Trophoblast cell (in vitro differentiated cells and primary cell): ENCODE measurements at places on chromosomes 3 and 15.
A peak's percentile ranks its signal among the peaks of the same experiment; 100 is the strongest.

DNA sequence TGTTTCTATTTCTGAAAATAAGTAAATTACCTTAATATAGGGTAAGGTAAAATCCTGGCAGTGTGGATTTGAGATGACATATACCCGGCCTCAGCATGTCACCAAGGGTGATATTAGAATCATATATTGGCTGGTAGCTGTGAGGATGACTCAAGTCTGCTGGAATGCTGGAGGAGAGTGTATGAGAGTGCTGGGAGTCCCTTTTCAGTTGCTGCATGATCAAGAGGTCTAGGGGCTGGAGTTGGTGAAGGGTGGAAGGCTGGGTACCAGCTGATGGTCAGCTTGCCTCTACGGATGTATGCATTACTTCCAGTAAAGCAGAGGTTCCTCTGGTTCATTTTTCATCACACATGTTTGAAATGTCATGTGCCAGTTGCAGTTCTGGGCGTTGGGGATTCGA is 40.6 kb downstream of the SLC25A26 start:
- no peak for DNase-seq

GRCh38 chr3:46449755-46450552 is 14.8 kb downstream of the LTF start:
- DNase-seq = peak; percentile 50

DNA sequence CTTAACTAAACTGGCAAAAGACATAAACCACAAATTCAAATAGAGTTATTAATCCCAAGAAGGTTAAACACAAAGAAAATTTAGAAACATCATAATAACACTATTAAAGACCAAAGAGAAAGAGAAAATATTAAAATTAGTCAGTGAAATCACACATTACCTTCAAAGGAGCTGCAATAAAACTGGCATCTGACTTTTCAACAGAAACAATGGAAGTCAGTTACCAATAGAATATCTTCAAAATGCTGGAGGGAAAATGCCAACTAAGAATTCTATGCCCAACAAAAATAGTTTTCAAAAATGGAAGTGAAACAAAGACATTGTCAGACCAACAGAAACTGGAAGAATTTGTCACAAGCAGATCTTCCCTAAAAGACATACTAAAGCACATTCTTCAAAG is 68.7 kb upstream of the RNF7 start:
- no peak for DNase-seq

DNA sequence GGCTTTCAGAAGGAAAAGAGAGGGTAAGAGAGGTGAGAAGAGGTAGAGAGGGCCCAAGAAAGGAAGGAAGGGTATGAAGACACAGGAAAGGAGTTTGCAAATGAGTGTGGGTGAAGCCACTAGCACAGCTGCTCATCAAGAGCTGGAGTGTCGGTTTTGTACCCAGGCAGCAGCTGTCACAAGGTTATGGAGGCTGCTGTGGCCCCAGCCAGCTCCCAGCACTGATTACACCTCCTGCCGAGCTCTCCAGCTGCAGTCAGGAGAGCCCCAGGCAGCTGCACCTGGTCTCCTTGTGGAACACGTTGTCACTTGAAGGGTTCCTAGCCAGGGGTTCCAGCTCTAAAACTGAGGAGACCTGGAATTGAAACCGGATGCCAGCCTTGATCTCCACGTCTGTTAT is 60.4 kb upstream of the CHD2 start:
- peak; percentile 79 for DNase-seq

- peak; percentile 88 for DNase-seq
Measured at GRCh38 chr3:62587579-62588031, 214.3 kb upstream of the FEZF2 start.

GRCh38 chr3:72290859-72291638 is 506.1 kb upstream of the PROK2 start:
- no peak for DNase-seq

GRCh38 chr3:38493031-38493430 is 3.1 kb upstream of the EXOG start:
- no peak for DNase-seq

- no peak for DNase-seq
Measured at GRCh38 chr3:128083396-128083795, 31.2 kb downstream of the SEC61A1 start.

DNA sequence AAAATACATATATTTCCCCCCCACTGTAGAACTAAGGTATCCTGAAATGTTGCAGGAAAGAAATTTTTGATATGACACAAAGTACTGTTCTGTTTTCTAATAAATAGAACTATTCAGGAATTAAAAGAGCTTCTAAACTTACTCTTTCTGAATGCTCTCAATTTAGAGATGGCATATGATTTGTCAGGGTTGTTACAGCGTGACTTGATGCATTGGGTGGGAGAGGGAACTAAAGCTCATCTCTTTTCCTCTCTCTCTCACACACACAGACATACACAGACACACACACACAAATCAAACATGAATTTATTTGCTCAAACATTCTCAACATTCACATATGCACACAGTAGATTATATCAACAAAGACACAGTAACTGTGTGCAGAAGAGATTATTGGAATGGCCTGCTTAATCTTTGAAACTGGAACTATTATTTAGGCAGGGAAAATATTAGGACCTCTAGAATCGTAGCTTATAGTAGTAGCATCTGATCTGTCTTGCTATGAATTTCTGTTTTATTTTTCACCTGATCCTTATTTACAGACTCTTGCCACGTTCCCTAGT is 807.4 kb upstream of the GBE1 start:
- DNase-seq = no peak

GRCh38 chr15:75650908-75651809 is 3.4 kb downstream of the SNX33 start:
- no peak for DNase-seq

DNA sequence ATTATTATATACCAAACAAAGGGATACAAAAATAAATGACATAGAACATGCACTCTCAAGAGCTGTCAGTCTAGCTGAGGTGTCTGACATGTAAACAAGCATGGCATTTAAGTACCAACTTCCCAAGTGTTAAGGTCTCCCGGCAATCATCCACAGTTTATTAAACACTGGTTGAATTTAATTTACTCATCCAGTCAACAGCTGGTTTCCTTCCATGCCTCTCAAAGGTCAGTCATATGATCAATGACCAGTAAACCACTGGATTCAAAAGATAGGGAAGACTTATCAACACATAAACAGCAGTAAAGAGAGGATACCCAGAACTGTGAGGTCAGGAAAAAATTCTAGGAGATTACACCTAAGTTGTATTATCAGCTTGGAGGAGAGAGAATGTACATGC is 80.4 kb downstream of the ADAM10 start:
- no peak for DNase-seq

DNA sequence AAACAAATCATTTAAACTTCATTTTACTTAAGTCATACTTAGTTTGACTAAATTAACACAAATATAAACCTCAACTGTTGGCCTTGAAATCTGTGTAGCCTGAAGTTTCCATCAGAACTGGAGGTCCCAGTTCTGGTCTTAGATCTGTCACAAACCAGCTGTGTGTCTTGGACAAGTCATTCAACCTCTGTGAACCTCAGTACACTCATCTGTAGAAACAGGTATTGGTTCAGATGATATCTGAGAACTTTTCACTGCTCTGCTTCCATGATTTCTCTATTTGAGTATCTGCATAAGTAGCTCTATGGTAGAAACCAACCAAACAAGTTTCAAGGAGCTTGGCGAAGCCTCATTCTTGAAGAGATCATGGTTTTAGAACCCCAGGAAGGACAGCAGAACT is 60.4 kb upstream of the SLC2A2 start:
- DNase-seq = no peak

DNA sequence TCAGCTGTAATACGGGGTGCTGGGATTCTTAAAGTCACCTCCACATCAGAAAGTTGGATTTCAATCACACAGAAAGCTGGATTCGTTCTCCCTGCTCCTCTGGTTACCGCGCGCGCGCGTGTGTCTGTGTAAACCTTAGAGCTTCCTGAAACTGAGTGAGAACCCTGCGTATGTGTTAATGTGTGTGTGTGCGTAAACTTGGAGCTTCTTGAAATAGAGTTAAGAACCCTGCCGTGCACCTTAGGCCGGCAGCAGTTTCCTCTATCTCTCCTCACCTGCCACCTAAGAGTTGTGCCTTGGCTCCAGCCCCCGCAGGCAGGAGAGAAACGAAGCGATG is 531 bp downstream of the LZTFL1 start:
- DNase-seq = peak; percentile 48

DNA sequence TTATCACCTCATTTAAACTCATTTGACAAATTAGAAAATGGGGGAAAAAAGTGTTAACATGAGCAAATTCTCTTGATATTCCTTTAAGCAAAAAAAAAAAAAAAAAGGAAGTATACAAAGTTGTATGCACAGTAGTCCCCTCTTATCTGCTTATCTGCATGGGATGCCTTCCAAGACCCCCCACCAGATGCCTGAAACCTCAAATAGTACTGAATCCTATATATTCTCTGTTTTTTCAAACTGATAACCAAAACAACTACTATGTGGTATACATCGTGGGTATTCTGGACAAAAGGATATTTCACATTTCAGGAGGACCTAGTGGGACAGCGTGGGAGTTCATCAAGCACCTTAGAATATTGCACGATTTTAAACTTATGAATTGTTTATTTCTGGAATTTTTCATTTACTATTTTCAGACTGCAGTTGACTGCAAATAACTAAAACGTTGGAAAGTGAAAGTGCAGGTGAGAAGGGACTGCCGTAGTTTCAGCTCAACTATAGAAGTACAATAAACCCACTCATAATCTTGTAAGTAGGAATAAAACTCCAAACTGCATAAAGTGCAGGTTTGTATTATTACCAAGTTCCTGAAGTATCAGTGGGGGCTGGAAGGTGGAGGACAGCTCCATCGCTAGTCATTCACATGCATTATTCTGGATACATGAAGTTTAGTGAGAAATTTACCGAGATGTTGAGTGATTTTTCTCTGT is 43.6 kb upstream of the PLCL2 start:
- no peak for DNase-seq

- DNase-seq = peak; percentile 81
Measured at GRCh38 chr3:71652781-71653413, 69.4 kb upstream of the FOXP1 start.

GRCh38 chr15:35973029-35973428 is 427.1 kb upstream of the DPH6 start:
- DNase-seq = no peak

GRCh38 chr3:52396011-52396906 is 48.6 kb downstream of the SEMA3G start:
- no peak for DNase-seq

- DNase-seq = no peak
Measured at GRCh38 chr15:60536314-60536713, 57.4 kb upstream of the ICE2 start.

- peak; percentile 47 for DNase-seq
Measured at GRCh38 chr3:182523836-182524235, 269.5 kb upstream of the ATP11B start.

DNA sequence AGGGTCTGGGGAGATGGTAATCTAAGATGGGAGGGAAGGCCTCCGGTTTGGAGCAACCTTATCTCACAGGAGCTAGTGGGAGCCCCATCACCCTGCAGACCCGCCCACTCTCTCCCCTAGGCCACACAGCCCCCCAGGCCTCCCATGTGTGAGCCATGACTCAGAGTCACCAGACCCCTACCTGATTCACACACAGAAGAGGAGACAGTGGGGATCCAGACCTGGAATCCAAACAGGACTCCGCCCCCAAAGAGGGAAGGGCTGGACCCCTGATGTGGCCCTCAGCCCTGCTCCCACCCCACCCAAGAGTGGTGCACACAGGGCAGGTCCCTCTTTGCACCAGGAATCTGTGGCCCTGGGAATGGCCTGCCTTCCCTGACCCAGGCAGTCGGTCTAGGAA is 97.4 kb downstream of the ADCY5 start:
- no peak for DNase-seq
